ENCODE measurements at places on chromosomes 13 and 19.

DNA sequence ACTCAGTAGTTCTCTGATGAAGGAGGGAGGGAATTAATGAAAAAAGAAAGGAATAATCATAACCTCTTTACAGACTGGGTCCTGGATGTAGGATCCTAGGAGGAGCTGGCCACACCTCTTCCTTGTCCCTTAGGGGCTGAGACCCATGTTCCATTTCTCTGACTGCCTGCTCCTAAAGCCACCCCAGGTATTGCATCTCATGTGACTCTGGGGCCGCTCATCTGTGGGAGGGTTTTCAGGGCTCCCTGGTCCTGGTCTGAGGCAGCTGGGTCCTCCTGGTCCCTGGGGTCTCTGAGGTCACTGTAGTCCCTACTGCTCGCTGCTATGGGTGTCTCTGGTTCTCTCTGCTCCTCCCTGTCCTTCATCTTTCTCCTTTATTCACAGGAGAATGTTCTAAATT, 2.9 kb downstream of the CEACAM21 start:
- no peak for DNase-seq

DNA sequence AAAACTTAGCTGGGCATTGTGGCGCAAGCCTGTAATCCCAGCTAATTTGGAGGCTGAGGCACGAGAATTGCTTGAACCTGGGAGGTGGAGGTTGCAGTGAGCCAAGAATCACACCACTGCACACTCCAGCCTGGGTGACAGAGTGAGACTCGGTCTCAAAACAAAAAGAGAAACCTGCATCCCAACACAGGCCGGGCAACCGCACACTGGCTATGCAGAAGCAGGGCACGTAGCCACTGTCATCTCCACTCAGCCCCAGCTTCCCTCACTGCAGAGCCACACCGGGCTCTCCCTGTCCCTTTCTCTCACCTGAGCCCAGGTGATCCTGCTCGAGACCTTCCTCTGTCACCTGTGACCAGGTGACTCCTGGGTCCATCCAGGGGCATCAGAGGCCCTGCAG, 11.7 kb downstream of the ELL start:
- DNase-seq, result no peak

- no peak for DNase-seq
Observed at GRCh38 chr13:33079960-33080359, 63.7 kb downstream of the KL start.

GRCh38 chr19:38932425-38933179, 1.9 kb downstream of the MRPS12 start:
- DNase-seq, result peak; percentile 20

GRCh38 chr13:67416047-67416925, 186.2 kb upstream of the PCDH9 start:
- DNase-seq, result peak; percentile 3

- DNase-seq, result no peak
Observed at GRCh38 chr13:23513455-23513854, 56.8 kb upstream of the TNFRSF19 start.

GRCh38 chr19:46009530-46010510, 13.0 kb downstream of the PGLYRP1 start:
- DNase-seq, result peak; percentile 43

GRCh38 chr13:52599037-52599847, 43.0 kb upstream of the HNRNPA1L2 start:
- DNase-seq, result no peak

DNA sequence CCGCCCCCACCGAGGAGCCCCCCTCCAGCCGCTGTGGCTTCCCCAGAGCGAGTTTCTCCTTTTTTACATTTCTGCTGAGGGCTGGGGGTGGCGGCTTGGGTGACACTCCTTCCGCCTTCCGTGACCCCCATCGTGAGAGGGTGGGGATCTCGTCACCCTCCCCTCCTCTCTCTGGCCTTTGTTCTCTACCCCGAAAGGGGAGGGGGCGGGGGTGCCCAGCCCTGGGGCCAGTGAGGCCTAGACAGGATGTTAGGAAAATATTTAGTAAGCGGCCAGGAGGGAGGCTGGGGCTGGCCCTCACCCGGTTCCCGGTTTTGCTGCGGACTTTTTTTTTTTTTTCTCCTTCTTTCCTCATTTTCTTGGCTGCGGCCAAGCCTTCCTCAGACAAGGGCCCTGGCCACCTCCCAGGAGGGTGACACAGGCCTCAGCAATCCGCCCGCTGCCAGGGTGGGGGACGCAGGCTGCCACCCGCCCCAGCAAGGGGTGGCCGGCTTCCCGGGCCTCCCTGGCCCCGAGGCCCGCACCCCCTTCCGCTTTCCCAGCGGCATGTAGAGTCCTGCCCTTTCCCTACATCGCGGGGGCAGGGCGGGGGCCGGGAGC, 3.9 kb downstream of the MIDN start:
- peak; percentile 84 for DNase-seq

GRCh38 chr13:27619093-27619727, 1.1 kb downstream of the LNX2 start:
- DNase-seq, result no peak

- DNase-seq, result no peak
Observed at GRCh38 chr13:111970494-111971141, 96.3 kb upstream of the SOX1 start.

DNA sequence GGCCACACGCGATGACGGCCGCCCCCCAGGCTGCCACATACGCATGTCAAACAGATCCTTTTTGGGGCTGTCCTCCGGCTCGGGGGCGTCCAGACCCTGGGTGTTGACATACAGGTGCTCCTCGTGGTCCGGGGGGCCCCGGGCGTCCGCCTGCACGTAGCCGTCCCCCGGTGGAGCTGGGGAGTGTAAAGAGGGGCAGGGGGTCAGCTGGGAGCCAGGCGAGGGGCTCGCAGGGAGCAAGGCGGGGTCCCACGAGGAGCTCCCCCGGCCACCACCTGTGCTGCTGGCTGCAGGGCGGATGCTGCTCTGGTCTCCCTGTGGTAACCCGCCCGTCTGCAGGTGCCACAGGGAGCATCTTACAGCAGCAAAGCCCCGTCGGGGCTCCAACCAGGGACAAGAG, 16.1 kb upstream of the C2CD4C start:
- no peak for DNase-seq

DNA sequence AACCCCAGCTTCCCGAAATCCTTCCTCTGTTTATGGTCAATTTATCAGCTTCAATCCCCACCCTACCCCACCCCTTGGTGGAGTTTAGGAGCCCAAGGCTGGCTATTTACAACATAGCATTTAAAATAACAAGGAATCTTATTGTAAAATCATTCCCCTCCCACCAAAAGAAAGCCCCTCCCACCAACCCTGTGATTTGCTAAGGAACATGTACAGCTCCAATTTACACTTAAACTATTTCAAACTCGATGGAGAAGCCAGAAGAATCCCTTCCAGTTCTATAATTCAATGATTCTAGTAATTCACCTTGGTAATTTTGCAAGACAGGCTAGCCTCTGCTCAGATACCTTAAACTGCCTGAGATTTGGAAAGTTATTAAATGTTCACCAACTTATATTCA, 3.0 kb downstream of the LATS2 start:
- DNase-seq, result no peak

DNA sequence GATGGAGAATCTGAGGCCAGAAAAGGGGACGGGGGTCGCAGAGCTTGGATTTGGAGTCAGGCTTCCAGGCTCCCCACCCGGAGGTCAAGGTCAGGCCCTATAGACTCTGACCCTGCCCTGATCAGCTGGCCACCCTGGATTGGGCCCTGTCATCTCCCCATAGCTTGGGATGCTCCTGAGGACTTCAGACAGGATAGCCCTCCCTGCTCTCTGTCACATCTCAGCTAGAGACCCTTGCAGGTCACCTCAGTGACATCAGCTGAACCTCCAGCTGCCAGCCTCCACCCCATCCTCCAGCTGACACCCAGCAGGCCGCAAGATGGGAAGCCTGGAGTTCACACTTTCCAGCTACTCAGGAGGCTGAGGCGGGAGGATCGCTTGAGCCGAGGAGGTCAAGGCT, 2.8 kb upstream of the TPM4 start:
- no peak for DNase-seq

Data from HS-27A (cell line).